ENCODE measurements at places on chromosomes 6 and 20. TPM values are rescaled to one million over a fixed set of nuclear protein-coding genes. Genes with fewer than 3 reads are reported as not detected.

Gene PI16
- not detected for total RNA-seq

Gene XRN2
- 24.6 TPM for total RNA-seq

Gene TMEM63B
- 41.0 TPM for total RNA-seq

Gene TSHZ2
- total RNA-seq: 27.8 TPM

Gene MUC22
- not detected for total RNA-seq

Gene CD83
- total RNA-seq: 5.2 TPM

Gene BPIFB2
- not detected for total RNA-seq

Gene WFDC2
- 1.2 TPM for total RNA-seq

Gene WFDC10B
- total RNA-seq: not detected

Gene ZNF184
- total RNA-seq: 1.7 TPM

Gene CLVS2
- total RNA-seq: not detected

Gene TMC2
- total RNA-seq: not detected

Gene IPCEF1
- 1.2 TPM for total RNA-seq

Gene POPDC3
- total RNA-seq: not detected

Gene MANEA
- total RNA-seq: 26.3 TPM

Gene OPN5
- not detected for total RNA-seq

Gene ATP6V1G2
- 0.42 TPM for total RNA-seq

Gene NRSN2
- 1.6 TPM for total RNA-seq

Gene GABRR1
- total RNA-seq: not detected

Gene RTF2
- total RNA-seq: 29.9 TPM

Gene PROKR2
- total RNA-seq: not detected

Gene AARS2
- total RNA-seq: 7.6 TPM

Gene GSTA4
- 6.8 TPM for total RNA-seq

Gene SLPI
- total RNA-seq: 197 TPM

Gene PREX1
- total RNA-seq: 11.1 TPM

Gene ANKEF1
- 9.2 TPM for total RNA-seq

Gene HLA-DOB
- not detected for total RNA-seq

Gene PTCRA
- total RNA-seq: not detected

Gene OVOL2
- total RNA-seq: not detected

Gene PDE7B
- 1.1 TPM for total RNA-seq

Gene RSPH9
- not detected for total RNA-seq

Gene LAMA5
- total RNA-seq: 80.8 TPM

Gene TINAG
- total RNA-seq: not detected

Gene SLC17A1
- total RNA-seq: 10.5 TPM

Gene NEURL2
- 8.8 TPM for total RNA-seq
